ENCODE measurements at places on chromosomes 4 and X.

DNA sequence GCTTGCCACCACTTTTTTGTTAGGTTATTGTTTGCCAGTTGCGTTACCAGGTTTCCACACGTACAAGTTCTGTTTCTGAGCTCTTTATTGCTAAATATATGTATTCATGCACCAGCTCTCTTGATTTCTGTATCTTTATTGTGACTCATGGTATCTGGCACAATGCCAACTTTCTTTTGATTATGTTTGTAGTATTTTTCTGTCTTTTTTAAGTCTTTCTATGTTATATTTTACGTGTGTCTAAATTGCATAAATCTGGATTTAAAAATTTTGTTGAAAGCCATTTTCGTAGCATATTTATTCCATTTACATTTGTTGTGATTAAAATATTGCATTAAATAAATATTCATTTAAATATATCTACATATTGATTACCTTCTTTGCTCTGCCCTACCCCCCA is 73.8 kb downstream of the KDM6A start:
- DNase-seq, result no peak

- DNase-seq, result no peak
Measured at GRCh38 chr4:157226601-157227000, 6.1 kb downstream of the GRIA2 start.

DNA sequence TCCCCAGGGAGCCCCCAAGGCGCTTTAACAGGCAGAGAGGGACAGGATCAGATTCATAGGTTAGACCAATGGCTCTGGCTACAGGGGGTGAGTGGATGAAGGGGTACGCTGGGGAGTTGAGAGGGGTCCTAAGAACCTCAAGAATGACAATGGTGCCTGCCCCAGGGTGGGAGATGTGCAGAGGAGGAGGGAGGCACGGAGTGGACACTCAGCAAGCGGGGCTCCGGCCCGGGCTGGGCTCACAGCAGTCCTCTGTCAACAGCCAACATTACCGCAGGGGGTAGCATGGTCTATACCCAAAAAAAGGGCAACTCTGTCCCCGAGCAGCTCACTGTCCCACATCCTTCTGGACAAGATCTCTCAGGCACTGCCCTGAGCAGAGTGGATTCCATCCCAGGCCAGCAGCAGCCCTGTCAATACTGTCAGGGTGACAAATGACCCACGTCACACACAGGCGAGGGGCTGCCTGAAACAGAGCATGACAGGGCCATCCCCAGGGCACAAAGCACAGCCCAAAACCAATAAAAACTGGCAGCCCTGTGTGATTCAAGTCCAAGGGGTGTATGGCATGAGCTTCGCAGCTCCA is 47.7 kb upstream of the PPP2R2C start:
- no peak for DNase-seq

DNA sequence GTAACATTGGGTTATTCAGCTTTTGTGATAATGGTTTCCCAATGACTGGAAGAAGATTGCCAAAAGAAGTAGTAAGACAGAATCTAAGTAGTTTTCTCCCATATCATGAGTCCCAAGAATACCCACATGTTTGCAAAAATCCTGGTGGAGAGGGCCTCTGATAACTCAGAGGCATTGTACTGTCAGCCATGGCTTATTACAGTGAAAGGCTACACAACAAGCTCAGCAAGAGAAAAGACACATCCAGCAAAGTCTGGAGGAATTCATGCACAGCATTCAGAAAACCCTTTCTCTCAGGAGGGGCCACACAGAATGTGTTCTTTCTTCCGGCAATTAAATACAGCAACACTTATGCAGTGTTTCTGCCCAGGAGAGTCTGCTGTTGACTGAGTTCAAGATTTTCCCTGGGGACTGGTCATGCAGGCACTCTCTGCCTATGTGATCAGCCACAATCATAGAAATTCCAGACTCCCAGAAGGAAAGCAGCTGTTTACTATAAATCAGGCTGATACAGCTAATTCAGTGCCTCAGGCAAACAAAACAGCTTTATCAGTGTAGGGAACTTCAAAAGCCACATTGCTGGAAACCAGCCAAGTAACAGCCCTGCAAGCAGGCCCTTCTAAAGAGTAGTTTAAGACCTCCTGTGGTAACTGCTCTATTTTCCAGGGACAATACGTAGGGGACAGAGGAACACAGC is 937.1 kb downstream of the CCSER1 start:
- DNase-seq, result no peak

- DNase-seq, result no peak
Measured at GRCh38 chr4:78291277-78291676, 234.2 kb downstream of the FRAS1 start.

- DNase-seq, result no peak
Measured at GRCh38 chr4:13240066-13240465, 244.1 kb downstream of the RAB28 start.

- no peak for DNase-seq
Measured at GRCh38 chr4:177413656-177414055, 28.6 kb downstream of the AGA start.

DNA sequence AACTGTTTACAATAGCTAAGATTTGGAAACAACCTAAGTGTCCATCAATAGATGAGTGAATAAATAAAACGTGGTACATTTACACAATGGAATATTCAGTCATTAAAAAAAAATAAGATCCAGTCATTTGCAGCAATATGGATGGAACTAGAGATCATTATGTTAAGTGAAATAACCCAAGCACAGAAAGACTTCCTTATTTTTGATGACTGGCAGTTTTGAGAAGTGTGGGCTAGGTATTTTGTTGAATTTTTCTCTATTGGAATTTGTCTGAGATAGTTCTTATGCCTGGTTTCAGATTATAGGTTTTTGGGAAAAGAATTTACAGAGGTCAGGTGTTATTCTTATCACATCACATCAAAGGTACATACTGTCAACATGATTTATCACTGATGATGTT is 293.8 kb upstream of the ARSJ start:
- no peak for DNase-seq

DNA sequence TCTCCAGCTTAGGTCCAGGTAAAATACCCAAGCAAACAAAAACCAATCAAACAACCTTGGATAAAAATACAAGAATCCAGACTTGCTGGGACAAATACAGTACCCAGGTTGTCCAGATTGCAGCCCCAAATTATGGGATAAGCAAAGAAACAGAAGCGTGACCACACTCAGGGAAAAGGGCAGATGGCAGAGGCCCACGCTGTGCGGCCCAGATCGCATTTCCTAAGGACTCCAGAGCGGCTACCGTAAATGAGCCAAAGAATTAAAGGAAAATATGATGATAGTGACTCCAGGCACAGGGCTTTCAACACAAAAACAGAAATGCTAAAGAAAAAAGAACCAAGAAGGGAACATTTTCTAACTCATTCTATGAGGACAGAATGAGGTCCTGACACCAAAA is 50.3 kb downstream of the FGFRL1 start:
- DNase-seq, result no peak

DNA sequence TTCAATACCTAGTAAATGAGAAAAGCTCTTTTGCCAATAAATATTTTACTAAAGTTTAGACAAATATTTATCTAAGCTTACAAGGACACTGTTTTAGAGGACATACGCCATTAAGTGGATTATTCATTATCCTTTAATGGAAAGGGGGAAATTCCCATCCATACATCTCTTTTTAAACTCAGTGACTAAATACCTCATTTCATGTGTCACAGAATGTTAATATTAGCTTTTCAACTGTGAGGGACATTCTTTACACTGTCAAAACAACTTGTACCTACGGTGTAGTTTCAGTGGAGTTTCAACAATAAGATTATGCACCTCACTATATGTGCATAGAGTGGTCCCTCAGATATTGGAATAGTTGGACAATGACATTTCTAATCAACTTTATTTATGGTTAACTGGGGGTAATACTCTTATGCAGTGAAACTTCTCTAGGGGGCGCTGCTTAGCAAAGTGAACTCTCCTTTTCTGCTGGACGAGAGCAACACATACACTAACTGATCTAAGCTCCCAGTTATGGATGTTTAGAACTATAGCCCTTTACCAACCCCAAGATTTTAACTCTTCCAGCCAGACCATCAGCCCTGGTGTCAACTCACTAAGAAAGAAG is 9.7 kb downstream of the HS6ST2 start:
- DNase-seq, result no peak

DNA sequence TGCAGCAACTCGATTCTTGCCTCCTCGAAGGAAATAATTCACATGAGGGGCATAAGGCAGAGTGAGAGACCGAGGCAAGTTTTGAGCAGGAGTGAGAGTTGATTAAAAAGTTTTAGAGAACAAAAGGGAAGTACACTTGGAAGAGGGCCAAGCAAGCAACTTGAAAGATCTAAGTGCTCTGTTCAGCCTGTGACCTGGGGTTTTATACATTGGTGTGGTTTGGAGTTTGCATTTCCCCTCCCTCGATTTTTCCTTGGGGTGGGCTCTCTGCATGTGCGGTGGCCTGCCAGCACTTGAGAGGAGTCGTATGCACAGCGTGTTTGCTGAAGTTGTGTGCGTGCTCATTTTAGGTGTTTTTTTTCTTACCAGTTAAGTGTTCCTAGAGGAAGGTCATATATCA is 356.4 kb downstream of the KLHL4 start:
- DNase-seq, result no peak

DNA sequence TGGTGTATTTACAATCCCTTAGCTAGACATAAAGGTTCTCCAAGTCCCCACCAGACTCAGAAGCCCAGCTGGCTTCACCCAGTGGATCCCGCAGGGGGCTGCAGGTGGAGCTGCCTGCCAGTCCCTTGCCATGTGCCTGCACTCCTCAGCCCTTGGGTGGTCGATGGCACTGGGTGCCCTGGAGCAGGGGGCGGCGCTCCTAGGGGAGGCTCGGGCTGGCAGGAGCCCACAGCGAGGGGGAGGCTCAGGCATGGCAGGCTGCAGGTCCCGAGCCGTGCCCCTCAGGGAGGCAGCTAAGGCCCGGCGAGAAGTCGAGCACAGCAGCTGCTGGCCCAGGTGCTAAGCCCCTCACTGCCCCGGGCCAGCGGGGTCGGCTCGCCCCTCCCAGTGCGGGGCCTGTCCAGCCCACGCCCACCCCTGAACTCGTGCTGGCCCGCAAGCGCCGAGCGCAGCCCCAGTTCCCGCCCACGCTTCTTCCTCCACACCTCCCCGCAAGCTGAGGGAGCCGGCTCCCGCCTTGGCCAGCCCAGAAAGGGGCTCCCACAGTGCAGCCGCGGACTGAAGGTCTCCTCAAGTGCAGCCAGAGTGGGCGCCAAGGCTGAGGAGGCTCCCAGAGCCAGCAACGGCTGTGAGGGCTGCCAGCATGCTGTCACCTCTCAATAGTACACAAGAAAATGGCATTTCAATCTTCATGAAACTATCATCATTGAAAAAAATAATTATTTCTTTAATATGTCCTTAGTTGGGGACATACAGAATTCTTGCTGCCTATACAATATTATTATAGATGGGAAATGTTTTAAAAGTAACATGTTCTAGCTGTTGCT is 189.1 kb downstream of the SLC7A11 start:
- no peak for DNase-seq

Measured in activated naive CD8-positive, alpha-beta T cell treated with anti-CD3 and anti-CD28 coated beads, Interleukin-2, amount 50 U/mL, for 16 hours (primary cell).